ENCODE measurements at places on chromosomes 6 and 20. TPM values are rescaled to one million over a fixed set of nuclear protein-coding genes. Genes with fewer than 3 reads are reported as not detected.

The SLC13A3 gene
- 6.2 TPM for polyA plus RNA-seq

DNA sequence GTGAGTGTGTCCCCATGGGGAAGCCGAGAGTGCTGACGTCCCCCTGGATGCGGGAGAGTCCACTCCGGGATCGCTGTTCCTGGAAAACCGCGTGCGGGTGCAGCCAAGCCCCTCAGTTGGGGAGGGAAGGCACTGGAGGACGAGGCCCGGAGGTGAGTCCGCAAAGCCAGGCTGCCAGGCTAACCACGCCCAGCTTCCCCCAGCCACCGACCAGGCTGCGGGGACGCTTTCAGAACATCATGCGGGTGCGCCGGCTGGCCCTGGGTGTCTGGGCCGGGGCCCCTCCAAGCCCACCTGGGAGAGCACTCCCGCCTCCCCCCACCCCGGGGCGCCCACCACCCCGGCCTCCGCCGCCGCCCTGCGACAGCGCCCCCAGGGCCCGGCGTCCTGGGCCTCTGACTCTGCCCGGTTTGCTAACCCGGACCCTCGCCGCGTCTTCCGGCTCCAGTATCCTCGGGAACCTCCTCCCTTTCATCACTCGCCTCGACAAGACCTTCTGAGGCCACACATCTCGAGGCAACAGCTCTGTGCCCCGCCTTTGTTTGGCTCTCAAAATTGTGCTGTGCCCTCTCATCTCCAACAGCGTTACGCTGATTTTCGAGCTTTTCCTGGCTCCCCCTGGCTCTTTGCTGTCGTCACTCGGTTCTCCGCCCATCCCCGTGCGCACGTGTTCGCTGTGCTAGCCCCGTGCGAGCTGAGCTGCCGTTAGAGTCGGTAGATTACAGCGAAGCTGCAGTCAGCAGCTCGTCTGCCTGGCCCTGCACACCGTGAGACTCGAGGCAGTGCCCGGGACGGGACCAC, 47.1 kb upstream of the ENTPD6 start:
- DNase-seq = peak; percentile 30

GRCh38 chr20:53800883-53801604, 207.4 kb upstream of the ZNF217 start:
- DNase-seq = no peak

- no peak for DNase-seq
These were observed 391.8 kb upstream of the SOX4 start for GRCh38 chr6:21201637-21202350.

GRCh38 chr6:21998582-21998981, 298.3 kb downstream of the PRL start:
- DNase-seq = no peak

DNA sequence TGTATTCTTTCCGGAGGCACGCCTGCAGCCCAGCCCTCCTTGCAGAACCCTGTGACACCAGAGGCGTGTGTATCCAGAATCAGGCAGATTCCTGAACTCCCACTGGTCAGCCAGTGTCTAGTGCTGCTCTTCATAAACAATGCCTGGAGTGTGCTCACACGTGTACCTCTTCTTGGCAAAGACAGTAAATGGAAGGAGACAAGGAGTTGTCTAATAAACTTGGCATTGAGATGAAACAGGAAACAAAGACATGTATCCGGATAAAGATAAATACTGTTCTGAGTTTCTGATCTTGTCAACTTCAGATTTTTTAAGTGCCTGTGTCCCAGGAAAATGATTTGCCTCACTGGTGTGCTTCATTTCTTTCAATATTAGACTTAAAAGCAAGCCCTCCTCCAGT, 1.7 kb downstream of the RPS6KA2 start:
- DNase-seq = no peak

GRCh38 chr6:133040094-133040802, 200.9 kb upstream of the EYA4 start:
- DNase-seq = no peak

DNA sequence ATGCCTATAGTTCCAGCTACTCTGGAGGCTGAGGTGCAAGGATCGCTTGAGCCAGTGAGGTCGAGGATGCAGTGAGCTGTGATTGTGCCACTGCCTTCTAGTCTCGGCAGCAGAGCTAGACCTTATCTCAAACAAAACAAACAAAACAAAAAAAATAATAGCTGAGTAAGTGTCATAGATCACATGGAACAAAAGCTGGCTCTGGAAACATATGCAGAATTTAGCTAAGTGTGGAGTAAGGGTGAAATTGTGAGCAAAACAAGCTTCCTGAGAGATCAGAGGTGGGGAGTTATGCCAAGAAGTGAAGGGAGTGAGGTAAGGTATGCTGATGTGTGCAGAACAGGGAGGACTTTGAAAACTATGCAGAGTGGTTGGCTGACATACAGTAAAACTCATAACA, 18.7 kb downstream of the SGK1 start:
- DNase-seq = no peak

DNA sequence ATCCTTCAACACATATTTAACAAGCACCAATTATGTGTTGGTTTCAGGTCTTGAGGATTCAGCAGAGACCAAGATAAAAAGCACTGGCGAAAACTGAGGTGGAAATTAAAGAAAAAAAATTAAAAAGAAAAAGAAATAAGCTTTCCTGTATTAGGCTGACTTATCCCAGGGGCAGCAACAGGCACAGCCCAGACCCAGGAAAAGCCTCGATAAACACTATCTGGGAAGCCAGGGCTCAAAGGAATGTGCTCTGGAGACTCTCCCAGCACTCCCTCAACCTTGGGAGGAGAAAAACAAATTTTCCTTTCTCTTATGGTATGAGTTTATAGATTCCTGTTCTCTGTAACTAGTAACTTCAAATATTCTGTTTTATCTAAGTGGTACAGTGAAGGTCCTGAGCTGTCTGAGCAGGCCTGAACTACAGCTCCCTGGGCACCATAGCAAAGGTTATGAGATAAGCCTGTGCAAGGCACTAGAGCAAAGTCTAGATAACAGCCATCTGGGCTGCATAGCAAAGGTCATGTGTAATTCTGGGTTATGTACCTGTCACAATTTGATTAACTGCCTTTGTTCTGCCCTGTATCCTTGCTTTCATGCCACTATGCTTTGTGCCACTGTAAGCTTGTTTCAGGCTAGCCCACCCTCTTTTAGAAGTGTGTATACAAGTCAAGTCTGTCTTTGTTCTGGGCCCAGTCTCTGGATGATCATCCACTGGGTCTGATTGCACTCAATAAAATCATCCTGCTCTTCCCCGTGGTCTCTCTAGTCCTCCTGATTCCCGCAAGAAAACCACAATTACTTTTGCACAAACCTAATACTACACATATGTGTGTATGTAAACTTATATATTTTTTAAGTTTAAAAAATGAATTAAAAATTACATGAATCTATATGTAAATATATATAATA, 54.0 kb downstream of the IL22RA2 start:
- DNase-seq = no peak
